Chondrocyte (in vitro differentiated cells): ENCODE measurements at places on chromosomes 3 and 15.

DNA sequence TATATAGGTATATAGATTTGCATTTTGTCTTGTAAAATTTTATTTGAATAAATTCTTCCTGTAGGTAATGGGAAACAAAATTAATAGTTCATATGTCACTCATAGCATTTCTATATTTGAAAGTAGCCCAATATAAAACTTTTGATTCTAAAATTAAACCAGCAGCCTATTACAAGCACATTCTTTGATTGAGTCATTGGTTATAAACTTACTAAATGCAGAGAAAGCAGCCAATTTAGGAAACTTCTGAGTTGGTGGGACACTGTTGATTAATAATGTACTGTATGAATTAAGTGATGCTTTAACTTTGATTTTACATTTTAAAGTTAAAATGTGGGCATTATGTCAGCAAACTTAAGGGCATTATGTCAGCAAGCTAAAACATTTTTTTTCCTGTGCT is 34.5 kb downstream of the NR1D2 start:
- no peak for DNase-seq

DNA sequence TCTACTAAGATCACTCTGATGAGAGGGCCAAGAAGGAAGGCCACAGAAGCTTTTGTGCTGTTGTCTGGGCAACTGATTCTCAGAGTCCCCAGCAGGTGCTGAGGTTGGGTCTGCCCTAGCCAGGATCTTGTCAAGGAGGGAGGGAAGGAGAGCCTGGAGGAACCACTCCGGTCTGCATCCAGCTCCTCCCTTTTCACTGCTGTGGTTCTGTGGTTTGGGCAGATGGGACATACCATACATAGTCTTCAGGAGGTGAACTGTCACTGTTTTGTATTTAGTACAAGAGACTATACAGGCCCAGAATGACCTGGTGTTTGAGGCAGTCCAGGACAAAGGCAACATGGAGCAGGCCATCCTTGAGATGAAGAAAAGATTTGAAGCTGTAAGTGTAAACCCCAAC is 21.9 kb downstream of the C3orf62 start:
- no peak for DNase-seq

DNA sequence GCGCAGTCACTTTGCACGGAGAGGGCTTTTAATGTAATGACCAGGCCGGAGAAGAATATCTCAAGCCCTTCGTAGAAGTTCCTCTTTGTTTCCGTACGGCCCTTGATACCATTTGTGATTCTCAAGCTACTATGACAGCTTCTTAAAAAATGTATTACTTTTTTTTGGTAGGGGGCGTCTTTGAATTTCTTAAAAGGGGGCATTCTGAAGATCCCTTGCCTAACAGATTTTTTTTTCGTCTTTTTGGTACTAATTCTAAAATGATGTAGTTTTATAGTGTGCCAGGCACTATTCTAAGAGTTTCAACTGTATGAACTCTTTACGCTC is 614.0 kb downstream of the MCTP2 start:
- DNase-seq, result no peak

DNA sequence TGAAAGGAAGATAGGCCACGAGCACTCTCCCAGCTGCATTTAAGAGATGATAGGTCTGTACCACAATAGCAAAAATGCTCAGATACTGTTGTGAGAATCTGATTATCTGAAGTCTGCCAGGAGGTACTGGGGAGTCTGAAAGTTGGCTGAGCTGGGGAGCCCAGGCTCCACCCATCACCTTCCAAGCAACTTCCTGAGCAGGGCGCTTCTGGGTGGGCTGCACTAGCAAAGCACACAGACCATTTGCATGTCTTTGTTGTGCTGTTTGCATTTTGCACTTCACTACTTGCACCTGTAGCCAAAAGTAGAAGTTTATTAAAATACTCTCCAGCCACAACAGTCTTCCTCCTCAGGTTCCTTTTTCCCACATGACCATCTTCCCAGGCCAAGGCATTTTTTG is 133.2 kb downstream of the ALDH1A2 start:
- no peak for DNase-seq

DNA sequence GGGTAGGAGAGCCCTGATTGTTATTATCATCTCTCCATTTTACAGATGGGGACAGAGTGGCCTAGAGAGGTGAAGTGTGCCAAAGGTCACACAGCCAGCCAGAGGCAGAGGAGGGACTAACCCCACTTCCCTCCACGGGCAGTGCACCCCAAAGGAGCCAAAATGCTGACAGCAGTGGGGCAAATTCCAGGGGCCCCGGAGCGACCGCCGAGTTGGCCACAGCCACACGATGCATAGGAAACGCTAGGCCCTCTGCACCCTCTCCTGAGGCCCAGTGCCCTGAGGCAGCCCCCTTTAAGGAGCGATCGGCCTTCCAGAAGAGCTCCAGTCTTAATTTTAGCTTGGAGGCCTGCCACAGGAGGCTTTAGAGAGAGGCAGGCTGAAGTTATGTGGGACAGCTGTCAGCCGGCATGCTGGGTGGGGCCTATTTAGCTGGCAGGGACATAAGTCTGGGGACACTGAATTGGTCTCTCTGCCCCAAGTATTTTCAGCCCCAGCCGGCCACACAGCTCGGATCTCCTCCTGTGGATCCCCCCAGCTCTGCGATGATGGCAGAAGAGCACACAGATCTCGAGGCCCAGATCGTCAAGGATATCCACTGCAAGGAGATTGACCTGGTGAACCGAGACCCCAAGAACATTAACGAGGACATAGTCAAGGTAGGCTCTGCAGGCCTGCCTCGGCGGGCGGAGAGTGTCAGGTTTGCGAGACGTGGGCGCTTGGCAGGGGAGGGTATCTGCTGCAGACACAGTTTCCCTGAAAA is at the start of gene CAV3:
Gene CAV3, plus strand, starts transcription at position 471 of the 763 bp plus-strand sequence. Its CDS starts 75 bp downstream, at position 546.
- no peak for DNase-seq

DNA sequence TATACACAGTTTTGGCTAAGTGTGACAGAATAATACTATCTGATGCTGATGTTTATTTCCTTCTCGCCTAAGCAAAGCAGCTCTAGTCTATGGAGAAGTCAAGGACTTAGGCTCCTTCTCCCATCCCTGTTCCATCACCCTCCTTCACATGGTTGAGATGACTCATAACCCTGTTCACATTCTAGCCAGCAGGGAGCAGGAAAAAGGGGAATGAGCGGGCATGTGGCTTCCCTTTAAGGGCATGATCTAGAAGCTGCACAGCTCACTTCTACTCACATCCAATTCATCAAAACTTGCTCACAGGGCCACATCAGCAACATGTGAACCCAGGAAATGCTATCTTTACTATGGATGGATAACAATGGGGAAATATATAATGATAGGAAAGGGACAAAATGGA is 40.9 kb downstream of the CBLB start:
- no peak for DNase-seq

DNA sequence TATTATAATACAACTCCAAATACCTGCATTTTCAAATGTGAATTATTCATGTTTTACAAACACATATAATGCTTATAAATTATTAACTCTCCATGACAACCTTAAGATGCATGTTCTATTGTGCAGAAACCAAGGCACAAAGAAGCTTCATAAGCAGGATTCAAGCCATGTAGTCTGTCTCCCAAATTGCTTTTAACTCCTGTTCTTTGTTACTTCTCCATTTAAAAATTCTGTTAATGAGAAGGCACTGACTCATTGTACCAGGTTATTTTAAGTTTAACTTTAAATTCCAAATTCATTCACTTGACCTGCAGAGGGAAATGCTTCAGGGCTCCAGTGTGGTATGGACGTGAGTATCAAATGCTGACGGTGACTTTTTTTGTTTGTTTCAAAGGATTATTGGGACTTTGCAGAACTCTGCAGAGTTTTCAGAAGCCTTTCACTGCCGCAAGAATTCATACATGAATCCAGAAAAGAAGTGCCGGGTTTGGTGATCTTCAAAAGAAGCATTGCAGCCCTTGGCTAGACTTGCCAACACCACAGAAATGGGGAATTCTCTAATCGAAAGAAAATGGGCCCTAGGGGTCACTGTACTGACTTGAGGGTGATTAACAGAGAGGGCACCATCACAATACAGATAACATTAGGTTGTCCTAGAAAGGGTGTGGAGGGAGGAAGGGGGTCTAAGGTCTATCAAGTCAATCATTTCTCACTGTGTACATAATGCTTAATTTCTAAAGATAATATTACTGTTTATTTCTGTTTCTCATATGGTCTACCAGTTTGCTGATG is 100.0 kb downstream of the MME start:
- DNase-seq, result no peak
